Epithelial cell of prostate (primary cell): ENCODE measurements at places on chromosomes 1 and 21.

GRCh38 chr21:35974775-35975174, 85.6 kb downstream of the SETD4 start:
- DNase-seq = peak; percentile 18

DNA sequence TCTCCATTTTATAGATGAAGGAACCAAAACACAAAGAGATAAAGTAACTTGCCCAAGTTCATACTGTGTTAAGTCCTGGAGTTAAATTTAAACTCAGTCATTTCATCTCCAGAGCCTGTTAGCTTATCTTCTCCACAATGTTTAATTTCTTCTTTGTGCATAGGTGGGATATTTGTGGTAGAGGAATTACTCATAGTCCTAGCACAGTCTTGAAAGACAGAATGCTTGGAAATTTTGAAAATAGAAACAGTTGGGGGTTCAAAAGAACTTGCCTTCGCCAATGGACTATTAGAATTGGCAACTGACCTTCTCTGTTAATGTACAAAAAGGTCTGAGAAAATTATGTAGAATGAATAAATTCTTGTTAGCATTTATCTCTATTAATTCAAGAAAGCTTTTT, 832.0 kb upstream of the PRMT6 start:
- no peak for DNase-seq

GRCh38 chr1:34057347-34058130, 107.5 kb downstream of the CSMD2 start:
- DNase-seq = no peak

DNA sequence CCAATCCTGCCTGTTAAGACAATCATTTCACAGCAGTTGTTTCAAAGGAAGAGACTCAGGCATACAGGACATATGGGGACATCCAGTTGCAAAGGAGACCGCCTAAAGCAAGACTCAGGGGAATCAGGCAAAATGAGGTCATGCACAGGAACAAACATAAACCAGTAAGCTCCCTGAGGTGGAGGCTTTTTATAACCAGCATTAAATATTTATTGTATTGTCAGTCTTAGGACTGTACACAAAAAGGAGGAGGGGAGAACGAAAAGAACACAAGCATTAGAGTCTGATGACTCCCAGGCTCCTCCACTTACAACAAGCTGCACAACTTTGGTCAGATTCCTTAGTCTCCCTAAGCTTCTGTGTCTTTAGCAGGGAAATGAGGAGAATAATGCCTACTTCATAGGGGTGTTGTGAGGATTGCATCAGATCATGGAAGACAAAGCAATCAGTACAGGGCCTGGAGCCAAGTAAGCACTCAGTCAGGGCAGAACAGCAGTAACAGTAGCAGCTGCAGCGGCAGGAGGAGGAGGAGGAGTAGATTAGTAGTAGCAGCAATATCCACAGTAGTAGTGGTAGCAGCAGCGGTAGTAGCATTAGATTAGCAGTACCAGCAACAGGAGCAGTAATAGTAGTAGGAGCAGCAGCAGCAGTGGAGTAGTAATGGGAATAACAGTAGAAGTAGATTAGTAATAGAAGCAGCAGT, 54.2 kb upstream of the SPATA6 start:
- DNase-seq = no peak

GRCh38 chr1:209150114-209150513, 433.4 kb upstream of the CAMK1G start:
- no peak for DNase-seq

DNA sequence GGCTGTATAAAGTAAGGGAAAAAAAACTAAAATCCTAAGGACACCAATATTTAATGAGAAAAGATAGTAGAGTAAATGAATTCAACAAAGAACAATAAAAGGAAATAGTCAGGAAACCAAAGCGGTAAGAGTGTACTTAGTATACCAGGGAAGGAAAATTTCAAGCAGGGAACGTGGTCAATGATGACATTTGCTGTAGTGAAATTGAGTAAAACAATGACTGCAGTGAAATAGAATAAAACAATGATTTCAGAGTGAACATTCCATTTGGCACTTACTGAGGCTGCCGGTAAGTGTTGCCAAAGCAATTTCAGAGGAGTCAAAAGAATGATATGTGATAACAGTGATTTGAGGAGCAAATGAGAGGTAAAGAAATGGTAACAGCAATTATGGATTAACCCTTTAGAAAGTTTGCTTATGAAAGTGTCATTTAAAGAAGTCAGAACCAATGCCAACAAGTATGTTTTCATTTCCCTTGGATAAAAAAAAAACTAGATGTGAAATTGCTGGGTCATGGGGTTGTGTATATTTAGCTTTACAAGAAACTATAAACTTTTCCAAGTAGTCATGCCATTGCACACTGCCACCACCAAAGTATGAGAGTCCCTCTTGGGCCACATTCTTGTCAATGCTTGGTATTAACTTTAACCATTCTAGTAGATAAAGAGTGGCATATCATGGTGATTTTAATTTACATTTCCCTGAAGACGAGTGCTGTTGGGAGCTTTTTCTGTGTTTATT, 50.5 kb downstream of the VCAM1 start:
- DNase-seq = no peak

DNA sequence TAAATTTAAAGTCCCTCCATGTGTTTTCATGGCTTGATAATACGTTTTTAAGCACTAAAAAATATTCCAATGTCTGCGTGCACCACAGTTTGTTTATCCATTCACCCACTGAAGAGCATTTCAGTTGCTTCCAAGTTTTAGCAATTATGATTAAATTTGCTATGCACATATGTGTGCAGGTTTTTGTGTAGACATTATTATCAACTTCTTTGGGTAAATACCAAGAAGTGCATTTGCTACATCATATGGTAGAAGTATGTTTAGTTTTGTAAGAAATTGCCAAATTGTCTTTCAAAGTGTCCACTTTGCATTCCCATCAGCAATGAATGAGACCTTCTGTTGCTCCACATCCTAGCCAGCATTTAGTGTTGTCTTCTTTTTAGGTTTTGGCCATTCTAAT, 550.0 kb downstream of the BRINP3 start:
- no peak for DNase-seq

DNA sequence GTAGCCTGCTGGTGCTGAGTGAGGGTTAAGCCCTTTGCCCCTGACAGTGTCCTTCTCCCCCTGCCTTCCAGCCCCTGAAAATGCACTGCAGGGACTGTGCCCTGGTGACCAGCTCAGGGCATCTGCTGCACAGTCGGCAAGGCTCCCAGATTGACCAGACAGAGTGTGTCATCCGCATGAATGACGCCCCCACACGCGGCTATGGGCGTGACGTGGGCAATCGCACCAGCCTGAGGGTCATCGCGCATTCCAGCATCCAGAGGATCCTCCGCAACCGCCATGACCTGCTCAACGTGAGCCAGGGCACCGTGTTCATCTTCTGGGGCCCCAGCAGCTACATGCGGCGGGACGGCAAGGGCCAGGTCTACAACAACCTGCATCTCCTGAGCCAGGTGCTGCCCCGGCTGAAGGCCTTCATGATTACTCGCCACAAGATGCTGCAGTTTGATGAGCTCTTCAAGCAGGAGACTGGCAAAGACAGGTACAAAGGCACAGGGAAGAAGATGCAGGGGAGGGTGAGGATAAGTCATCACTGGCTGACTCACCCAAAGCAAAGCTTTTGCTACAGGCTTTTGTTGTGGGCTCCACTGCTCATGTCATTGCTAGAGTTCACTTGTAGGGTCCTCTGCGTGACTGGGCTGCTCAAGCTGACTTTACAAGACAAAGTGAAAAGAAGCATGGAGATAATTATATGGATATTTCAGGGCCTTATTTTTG, 174.9 kb downstream of the PIGK start:
- no peak for DNase-seq

- no peak for DNase-seq
Measured at GRCh38 chr1:147849098-147849895, 53.3 kb upstream of the GJA8 start.

- no peak for DNase-seq
Measured at GRCh38 chr1:68459796-68460195, 10.0 kb upstream of the RPE65 start.

GRCh38 chr21:39809936-39810335, 57.3 kb upstream of the PCP4 start:
- DNase-seq = no peak

DNA sequence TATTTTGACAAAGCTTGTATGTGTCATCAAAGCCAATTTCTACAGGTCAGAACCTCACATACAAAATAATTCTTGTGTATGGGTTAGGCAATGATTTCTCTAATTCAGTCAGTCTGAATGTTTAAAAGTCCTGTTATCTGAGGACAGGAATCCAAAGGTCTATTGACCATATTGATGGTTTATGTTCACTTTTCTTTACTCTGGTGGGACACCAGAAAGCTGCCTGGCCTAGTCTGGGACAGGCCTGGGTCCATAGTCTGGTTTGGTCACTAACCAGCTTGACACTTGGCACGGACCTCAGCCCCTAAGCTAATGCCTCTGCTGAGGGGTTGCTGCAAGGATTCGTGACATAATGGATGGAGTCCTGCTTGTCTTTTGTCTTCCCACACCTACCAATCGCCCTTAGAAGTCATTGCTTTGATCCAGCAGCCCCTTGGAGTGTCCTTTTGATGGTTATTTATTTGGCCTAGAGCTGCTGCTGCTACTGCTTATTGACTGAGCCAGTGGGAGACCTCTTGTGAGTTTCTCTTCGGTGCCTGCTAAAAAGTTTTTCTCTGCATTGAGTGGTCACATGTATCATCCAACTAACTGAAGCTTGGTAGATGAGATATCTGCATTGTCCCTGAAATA, 15.7 kb downstream of the IFNAR2 start:
- no peak for DNase-seq

- no peak for DNase-seq
Measured at GRCh38 chr1:37259019-37259418, 215.4 kb upstream of the ZC3H12A start.

DNA sequence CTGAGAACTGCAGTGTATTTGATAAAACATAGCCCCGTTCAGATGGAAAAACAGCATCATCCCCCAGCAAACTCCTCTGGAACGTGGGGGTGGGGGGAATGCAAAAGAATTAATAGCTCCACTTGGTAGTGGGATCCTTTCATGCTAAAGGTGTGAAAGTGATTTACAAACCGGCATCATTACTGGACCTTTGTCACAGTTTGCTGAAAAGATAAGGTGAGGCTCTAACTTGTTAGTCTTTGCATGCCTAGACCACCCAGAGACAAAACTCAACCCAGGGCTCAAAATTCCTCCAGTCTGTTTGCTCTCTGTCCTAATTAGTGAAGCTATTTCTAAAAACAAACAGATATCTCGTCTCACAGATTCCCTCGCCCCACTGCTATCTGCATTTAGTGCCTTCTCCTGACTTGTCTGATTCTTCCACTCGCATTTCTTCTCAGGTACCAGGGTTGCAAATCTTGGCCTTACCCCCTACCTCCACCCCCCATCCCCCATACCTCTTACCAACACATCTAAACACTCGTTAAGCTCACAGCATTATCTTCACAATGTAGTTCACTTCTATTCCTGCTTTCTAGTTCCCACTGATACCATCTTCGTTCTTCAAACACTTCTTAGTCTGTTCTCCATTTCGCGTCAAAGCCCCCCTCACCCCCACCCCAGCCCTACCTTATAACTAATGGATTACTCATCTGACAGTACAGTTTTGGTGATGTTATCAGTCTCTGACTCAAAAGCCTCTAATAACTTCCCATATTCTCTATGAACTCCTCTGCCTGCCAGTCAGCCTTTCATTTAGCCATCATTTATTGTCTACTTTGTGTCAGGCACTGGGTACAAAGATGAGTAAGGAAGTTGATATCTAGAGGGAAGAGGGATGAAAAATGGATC, 11.8 kb downstream of the IER5 start:
- DNase-seq = peak; percentile 66

DNA sequence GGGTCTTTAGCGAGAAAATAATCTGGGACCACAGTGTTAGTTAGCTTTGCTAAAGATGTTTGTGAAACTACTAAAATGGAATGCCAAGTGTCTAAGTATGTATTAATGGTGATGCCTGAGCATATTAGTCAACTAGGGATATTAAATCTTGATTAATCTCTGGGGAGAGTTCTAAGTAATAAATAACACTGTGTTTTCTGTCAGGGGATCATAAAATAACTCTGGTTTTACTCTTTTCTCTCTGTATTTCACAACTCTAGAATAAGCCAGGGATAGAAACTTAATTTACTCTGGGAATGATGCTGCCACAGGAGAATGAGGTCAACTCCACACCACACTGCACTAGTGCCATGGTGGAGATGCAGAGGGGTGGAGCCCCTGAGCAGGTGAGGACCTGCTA, 399.2 kb downstream of the PTBP2 start:
- no peak for DNase-seq

DNA sequence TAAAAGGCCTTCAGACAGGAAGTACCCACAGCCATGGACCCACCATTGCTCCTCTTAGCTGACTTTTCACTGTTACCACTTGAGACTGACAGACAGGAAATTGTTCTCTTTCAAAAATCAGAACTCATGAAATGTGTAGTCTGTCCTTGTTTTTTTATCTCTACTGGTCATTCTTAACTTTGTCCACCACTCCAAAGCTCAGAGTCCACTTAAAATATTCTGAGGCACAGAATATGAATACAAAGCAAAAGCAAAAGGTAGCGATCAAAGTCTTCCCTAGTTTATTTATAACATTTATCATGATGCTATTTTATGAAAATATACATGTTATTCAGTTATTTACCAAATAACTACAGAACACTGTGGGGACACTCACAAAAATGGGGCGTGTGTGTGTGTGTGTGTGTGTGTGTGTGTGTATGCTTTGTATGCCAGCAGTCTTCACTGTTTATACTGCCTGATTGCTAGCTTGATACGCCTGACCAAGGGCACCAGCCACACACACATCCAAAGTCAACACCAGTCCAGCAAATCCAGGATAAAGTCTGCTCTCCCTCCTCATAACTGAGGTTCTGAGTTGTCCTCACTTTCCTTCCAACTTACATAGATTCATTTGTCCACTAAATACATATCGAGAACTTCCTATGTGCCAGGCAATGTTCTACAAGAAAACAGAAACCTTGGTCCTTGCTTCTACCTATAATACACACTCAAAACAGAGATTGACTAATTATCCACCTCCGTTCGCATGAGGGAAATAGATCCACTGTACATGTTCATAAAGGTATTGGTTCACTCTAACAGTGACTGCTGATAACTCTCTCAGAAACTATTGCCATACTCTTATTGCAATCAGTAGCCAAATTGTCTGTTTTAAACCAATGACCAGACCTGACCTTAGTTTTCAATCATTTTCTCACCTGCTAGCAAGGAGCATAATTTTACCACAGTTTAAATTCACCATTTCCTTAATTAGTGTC, 79.4 kb downstream of the ERICH3 start:
- DNase-seq = no peak

DNA sequence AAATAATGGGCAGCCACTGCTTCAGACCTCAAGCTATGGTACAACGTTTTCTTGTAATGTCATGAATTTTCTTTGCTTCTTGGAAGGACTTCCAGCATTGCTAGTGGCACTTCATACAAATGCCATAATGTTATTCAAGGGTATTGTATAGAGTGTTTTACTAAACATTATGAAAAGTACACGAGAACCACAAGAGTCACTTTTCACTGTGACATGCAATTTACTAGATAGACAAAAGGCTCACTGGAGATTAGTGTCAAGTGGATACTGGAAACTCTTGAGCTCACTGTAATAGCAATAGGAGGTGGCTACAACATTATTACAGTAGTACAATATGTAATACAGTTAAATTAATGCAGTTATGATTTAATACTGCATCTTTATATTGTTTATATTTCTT, 5.3 kb upstream of the OLFM3 start:
- no peak for DNase-seq
